ENCODE measurements at places on chromosomes 2 and 18. TPM values are rescaled to one million over a fixed set of nuclear protein-coding genes. Genes with fewer than 3 reads are reported as not detected.

DNA sequence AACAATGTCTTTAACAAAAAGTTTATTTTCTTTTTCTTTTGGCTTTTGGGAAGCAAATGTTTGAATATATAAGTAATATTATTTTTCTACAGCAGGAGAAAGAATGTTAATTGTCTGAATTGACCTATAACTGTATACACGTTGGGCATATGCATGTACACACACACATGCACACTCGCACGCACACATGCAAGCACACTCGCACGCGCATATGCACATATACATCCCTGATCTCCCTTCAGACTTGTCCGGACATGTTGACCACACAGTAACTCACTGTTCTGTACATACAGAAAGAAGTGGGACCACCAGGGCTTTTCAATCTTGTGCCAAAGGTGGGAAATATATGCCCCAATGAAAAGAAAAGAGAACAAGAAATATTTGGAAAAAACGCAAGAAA, 245.1 kb upstream of the APCDD1 start:
- H3K4me3 ChIP-seq = no peak overlapping the region
- H3K4me1 ChIP-seq = no peaks in the 10 kb centered on the region
- no peaks in the 10 kb centered on the region for H3K36me3 ChIP-seq

DNA sequence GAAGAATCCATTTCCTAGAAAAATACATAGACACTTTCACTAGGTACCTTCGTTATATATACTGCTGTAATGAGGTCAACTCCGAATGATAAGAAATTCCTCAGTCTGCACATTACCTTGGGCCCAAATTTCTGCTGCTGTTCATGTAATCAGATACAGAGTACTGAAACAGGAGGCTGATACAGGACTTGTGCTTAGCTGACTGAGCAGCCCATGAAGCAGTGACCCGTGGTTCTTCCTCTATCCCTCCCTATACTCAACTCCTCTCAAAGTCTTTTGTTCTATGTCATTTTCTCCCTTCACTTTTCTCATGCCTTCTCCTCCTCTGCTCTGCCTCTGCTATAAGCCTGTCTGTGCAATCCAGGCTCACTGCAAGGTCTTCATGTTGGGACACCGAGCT, 57.5 kb upstream of the ST8SIA5 start:
- no peaks in the 10 kb centered on the region for H3K36me3 ChIP-seq
- no peak overlapping the region for H3K4me3 ChIP-seq
- no peak for DNase-seq
- H3K27ac ChIP-seq = no peak overlapping the region

DNA sequence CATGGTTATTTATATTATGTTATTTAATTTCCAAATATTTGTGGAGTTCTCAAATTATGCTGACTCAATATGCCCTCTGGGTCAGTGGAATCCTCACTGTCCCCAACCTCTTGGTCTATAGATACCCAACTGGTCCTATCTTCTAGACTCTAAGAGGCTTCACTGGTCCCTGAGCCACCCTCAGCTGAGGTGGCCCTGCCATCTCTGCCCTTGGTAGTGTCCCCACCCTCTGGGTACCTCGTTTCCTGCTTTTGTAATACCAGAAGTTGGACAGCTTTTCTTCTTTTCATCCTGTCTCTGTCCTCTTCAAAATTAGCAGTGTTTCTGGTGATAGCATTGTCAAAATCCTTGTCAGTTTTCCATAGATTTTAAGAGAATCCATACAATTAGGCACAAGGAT, 11.9 kb downstream of the ZSCAN30 start:
- no peak for DNase-seq
- no peaks in the 10 kb centered on the region for H3K4me1 ChIP-seq
- no peaks in the 10 kb centered on the region for H3K27me3 ChIP-seq
- H3K4me3 ChIP-seq = no peak overlapping the region

DNA sequence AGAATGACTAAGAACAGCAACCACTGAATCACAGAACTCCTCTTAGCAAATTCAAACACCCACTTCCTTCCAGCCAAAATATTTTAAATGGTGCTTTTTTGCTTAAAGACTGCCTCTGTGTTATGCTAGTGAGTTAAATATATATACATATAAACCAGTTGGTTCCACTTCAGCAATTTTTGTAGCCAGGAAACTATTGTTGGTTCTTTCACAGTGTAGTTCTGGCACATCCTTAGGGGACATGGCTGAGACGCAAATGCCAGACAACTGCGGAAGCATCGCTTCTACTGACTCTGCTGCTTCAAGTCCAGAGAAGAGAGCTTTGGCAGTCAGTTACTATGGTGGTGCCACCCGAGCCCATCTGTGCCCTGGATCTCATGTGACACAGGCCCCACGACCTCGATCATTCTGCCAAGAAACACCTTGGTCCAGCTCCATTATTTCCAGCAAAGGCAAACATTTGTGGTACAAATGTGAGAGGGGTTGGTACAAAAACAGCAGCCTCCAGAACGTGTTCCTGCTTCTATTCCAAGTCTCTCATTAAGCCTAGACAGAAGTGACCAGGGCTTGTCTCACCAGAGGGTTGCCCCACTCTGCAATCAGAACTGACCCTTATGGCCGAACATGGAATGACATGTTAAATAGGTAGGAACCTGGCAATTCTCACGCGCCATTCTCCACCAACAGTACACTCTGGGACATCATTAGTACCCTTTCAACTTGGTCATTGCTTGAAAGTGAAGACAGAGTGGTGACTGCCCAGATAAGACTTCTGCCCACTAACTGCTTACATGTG, 117.8 kb upstream of the NRP2 start:
- H3K4me3 ChIP-seq = no peak overlapping the region
- H3K27me3 ChIP-seq = no peaks in the 10 kb centered on the region
- no peak for DNase-seq

GRCh38 chr2:136766073-136766404, 694 bp downstream of the THSD7B start:
- DNase-seq = no peak
- no peaks in the 10 kb centered on the region for H3K36me3 ChIP-seq
- peak overlapping the region; percentile 31 for H3K4me3 ChIP-seq
- no peak overlapping the region for H3K27ac ChIP-seq
- H3K4me1 ChIP-seq = peaks cover 24% of the 10 kb centered on the region

GRCh38 chr2:38765551-38765950, 12.5 kb upstream of the GEMIN6 start:
- H3K4me1 ChIP-seq = no peaks in the 10 kb centered on the region
- no peaks in the 10 kb centered on the region for H3K27me3 ChIP-seq
- H3K36me3 ChIP-seq = no peaks in the 10 kb centered on the region
- no peak overlapping the region for H3K27ac ChIP-seq

DNA sequence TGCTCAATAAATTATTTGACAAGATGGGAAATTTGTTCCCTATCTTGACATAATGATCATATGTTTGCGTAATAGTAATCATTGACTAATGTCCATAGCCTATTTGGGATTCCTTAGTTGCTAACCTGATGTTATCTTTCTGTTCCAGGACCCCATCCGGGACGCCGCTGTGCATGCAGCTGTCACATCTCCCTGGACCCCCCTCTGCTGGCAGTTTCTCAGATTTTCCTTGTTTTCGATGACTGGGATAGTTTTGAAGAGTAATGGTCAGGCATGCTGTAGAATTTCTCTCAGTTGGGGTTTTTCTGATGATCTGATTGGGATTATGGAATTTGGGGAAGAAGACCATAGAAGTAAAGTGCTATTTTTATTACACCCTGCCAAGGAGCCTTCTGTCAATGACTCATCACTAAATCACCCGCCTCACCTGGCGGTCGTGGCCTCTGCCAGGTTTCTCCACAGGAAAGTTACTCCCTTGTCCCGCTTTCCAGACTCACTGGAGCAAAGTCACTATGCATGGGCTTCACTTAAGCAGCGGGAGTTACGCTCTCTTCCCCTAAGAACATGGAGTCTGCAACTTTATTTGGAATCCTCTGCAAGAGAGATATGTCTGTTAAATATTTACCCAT, 19.9 kb upstream of the TMEM18 start:
- H3K27me3 ChIP-seq = no peaks in the 10 kb centered on the region
- H3K27ac ChIP-seq = no peak overlapping the region
- DNase-seq = no peak
- no peaks in the 10 kb centered on the region for H3K36me3 ChIP-seq

- no peaks in the 10 kb centered on the region for H3K4me1 ChIP-seq
- DNase-seq = no peak
- H3K36me3 ChIP-seq = no peaks in the 10 kb centered on the region
Observed at GRCh38 chr2:186910996-186911395, 62.0 kb upstream of the ZSWIM2 start.

DNA sequence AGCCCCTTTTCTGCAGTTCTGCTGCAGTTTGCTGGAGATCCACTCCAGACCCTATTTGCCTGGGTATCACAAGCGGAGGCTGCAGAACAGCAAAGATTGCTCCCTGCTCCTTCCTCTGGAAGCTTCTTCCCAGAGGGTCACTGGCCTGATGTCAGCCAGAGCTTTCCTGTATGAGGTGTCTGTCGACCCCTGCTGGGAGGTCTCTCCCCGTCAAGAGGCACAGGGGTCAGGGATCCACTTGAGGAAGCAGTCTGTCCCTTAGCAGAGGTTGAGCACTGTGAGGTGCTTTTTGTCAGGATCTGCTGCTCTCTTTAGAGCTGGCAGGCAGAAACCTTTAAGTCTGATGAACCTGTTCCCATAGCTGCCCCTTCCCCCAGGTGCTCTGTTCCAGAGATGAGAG, 42.0 kb upstream of the MYL1 start:
- H3K4me1 ChIP-seq = no peaks in the 10 kb centered on the region
- no peak overlapping the region for H3K4me3 ChIP-seq
- H3K36me3 ChIP-seq = no peaks in the 10 kb centered on the region
- DNase-seq = no peak
- no peaks in the 10 kb centered on the region for H3K27me3 ChIP-seq

DNA sequence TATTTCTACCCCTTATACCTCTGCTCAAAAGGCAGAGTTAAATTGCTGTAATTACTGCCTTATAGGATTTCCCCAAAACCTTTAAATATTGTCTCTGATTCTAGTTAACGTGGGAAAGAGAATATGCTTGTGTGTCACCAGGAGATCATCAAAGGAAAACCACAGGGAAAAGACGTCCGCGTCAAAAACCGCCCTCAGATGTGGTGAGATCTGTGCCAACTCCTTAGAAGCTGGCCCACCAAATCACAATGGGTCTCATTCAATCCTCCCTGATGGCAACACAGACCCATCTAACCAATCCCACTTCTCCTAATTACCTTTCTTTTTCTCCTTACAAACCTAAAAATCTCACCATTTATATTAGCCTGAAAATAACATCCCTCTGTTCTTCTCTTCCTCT, 25.4 kb downstream of the VPS54 start:
- no peak overlapping the region for H3K4me3 ChIP-seq
- no peaks in the 10 kb centered on the region for H3K36me3 ChIP-seq
- H3K27ac ChIP-seq = no peak overlapping the region
- H3K4me1 ChIP-seq = no peaks in the 10 kb centered on the region

DNA sequence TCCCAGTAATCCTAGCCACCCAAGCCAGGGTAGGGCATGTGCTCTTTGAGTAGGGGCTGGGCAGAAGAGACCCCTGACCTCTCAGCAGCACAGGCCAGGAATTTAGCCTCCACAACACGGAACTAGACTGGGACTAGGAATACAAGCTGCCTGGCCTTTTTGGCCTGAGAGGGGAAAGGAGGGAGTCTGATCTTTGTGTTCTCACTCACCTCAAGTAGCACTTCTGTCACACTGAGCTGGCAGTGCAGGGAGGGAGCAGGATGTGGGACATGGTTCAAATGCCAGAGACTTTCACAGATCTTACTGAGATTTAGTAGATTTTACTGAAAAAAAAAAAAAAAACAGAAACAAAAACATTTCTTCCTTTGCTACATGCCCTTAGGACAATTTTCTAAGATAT, 395.2 kb downstream of the CMPK2 start:
- no peak overlapping the region for H3K4me3 ChIP-seq
- DNase-seq = no peak
- H3K27me3 ChIP-seq = no peaks in the 10 kb centered on the region
- no peaks in the 10 kb centered on the region for H3K4me1 ChIP-seq
- no peaks in the 10 kb centered on the region for H3K36me3 ChIP-seq

GRCh38 chr2:201363857-201364560, 6.9 kb upstream of the FLACC1 start:
- peaks cover 28% of the 10 kb centered on the region for H3K36me3 ChIP-seq
- H3K4me3 ChIP-seq = no peak overlapping the region
- H3K4me1 ChIP-seq = no peaks in the 10 kb centered on the region
- H3K27ac ChIP-seq = no peak overlapping the region
- DNase-seq = no peak

DNA sequence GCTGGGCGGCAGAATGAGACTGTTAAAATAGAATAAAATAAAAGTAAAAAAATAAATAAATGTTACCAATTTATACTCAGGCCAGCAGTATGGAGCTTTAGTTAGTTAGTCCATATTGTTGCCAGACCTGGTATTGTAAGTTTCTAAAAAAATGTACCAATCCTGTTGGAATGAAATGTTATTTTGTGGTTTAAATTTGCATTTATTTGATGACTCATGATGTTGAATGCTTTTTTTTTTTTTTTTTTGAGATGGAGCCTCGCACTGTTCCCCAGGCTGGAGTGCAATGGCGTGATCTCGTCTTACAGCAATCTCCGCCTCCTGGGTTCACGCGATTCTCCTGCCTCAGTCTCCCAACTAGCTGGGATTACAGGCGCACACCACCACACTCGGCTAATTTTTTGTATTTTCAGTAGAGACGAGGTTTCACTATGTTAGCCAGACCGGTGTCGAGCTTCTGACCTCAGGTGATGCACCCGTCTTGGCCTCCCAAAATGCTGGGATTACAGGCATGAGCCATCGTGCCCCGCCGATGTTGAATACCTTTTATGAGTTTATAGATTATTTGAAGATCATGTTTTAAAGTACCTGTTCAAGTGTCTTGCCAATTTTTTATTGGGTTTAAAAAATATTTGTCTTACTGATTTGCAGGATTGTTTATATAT, 5.7 kb upstream of the PTPRN start:
- no peaks in the 10 kb centered on the region for H3K4me1 ChIP-seq
- no peak overlapping the region for H3K27ac ChIP-seq
- DNase-seq = no peak
- H3K4me3 ChIP-seq = no peak overlapping the region
- peaks cover 1% of the 10 kb centered on the region for H3K27me3 ChIP-seq
- no peaks in the 10 kb centered on the region for H3K36me3 ChIP-seq

- no peaks in the 10 kb centered on the region for H3K36me3 ChIP-seq
- no peaks in the 10 kb centered on the region for H3K27me3 ChIP-seq
- H3K4me1 ChIP-seq = no peaks in the 10 kb centered on the region
- H3K27ac ChIP-seq = no peak overlapping the region
- DNase-seq = no peak
Observed at GRCh38 chr2:238237431-238238135, 2.3 kb downstream of the HES6 start.

- no peaks in the 10 kb centered on the region for H3K36me3 ChIP-seq
- no peaks in the 10 kb centered on the region for H3K27me3 ChIP-seq
- H3K27ac ChIP-seq = no peak overlapping the region
- H3K4me3 ChIP-seq = peak overlapping the region; percentile 37
Observed at GRCh38 chr18:75638223-75638775, 210.8 kb upstream of the SMIM21 start.

- no peak overlapping the region for H3K27ac ChIP-seq
- no peaks in the 10 kb centered on the region for H3K4me1 ChIP-seq
- H3K4me3 ChIP-seq = no peak overlapping the region
- no peaks in the 10 kb centered on the region for H3K27me3 ChIP-seq
Observed at GRCh38 chr18:5410582-5410981, 115.1 kb upstream of the ZBTB14 start.

Gene POTEI
- 3.2 TPM for total RNA-seq

Gene LYG2
- total RNA-seq = not detected

Gene VWC2L
- not detected for total RNA-seq

Gene APOB
- total RNA-seq = 20.1 TPM

Gene SAG
- total RNA-seq = 2.9 TPM

Gene TMEM182
- 75.4 TPM for total RNA-seq

Gene DPP4
- 4.5 TPM for total RNA-seq

Gene PSMA8
- total RNA-seq = not detected

Data from right atrium auricular region (tissue), 2 donors.